ENCODE measurements at places on chromosomes 12 and 14. TPM values are rescaled to one million over a fixed set of nuclear protein-coding genes. Genes with fewer than 3 reads are reported as not detected.

Gene SIRT4
- polyA plus RNA-seq, result 2.8 TPM

Gene FAM186B
- 0.22 TPM for polyA plus RNA-seq

Gene IL31
- not detected for polyA plus RNA-seq

Gene SERPINA9
- polyA plus RNA-seq, result not detected

Gene TMPRSS12
- polyA plus RNA-seq, result not detected

Gene ACSM4
- polyA plus RNA-seq, result not detected

Gene SEL1L
- 10.6 TPM for polyA plus RNA-seq

Gene OAS1
- polyA plus RNA-seq, result 5.4 TPM

Gene TMEM253
- polyA plus RNA-seq, result 1.1 TPM

Gene NKX2-1
- not detected for polyA plus RNA-seq

Gene HPD
- polyA plus RNA-seq, result 1.0 TPM

Gene OTUB2
- 0.29 TPM for polyA plus RNA-seq

Gene STYK1
- polyA plus RNA-seq, result not detected

Gene RNF212B
- polyA plus RNA-seq, result not detected

Gene ERC1
- polyA plus RNA-seq, result 23.0 TPM

Gene LRRK2
- 0.99 TPM for polyA plus RNA-seq

Gene ANG
- 7.0 TPM for polyA plus RNA-seq

Gene A2M
- 244 TPM for polyA plus RNA-seq

Gene KRT80
- polyA plus RNA-seq, result 0.07 TPM

Gene LRTM2
- not detected for polyA plus RNA-seq

Gene ZC3H14
- 24.5 TPM for polyA plus RNA-seq

Gene DEPDC4
- polyA plus RNA-seq, result 0.87 TPM

Gene GARIN6
- polyA plus RNA-seq, result not detected

Gene SOAT2
- polyA plus RNA-seq, result not detected

Gene PHETA1
- polyA plus RNA-seq, result 16.9 TPM

Gene NPAS3
- polyA plus RNA-seq, result 0.29 TPM

Gene KCNC2
- polyA plus RNA-seq, result not detected

Gene TROAP
- 1.3 TPM for polyA plus RNA-seq

Data from heart right ventricle (tissue), 16 donors.